Suppressor macrophage treated with lipopolysaccharide for 1 hour (primary cell): ENCODE measurements at places on chromosomes 4 and X.
A peak's percentile ranks its signal among the peaks of the same experiment; 100 is the strongest.

GRCh38 chr4:113978105-113978504, 1.3 kb downstream of the ARSJ start:
- DNase-seq = no peak

GRCh38 chrX:88881536-88881935, 134.5 kb downstream of the CPXCR1 start:
- DNase-seq = no peak

DNA sequence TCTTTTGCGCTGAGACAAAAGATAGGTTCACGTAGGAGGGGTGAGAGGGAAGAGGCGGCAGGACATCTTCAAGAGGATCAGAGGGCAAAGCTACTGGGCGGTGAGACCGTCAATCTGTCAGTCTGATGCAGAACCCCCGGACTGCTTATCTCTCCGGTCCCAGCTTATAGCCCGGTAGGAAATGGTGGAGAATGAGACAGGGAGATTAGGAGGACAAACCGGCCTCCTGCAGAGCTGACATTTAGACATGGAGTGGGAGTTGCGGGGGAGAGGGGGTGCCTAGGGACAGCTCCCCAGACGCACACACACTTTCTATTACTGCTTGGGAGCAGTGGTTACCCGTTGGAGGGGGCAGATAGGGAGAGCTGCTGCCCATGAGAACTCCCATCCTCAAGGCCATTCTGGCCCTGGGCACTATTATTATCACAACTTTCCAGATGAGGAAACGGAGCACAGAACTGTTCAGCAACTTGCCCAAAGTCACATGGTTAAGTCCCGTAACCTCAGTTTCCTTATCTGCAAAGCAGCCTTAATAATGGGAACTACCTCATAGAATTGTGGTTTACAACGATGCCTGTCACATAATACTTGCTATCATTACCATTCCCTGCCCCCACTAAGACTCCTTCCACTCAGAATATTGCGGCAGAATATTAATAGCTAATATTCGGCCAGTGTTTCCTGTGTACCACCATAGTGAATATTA, 1.1 kb upstream of the HDAC6 start:
- peak; percentile 35 for DNase-seq

DNA sequence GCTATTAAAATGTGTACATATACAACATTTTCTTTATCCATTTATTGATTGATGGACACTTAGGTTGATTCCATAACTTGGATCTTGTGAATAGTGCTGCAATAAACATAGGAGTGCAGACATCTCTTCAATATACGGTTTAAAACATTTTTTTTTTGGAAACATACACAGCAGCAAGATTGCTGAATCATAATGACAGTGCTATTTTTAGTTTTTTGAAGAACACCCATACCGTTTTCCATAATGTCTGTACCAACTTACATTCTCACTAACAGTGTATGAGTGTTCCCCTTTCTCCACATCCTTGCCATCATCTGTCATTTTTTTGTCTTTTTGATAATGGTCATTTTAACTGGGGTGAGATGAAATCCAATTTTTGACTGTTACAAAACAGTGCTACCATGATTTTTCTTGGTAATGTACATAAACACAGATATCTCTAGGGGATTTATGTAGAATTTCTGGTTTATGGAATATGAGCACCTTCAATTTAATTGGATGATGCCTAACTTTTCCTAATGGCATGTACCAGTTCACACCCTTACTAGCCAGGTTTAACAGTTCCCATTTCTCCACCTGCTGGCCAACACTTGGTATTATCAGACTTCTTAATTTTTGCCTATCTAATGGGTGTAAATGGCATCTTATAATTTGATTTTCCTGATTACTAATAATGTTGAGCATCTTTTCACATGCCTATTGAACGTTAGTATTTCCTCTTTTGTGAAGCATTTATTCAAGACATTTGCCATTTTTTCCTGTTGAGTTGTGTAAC, 21.0 kb upstream of the TMSB15B start:
- DNase-seq = peak; percentile 38

GRCh38 chrX:118872102-118872566, 48.5 kb downstream of the ZCCHC12 start:
- no peak for DNase-seq

GRCh38 chr4:48375651-48376304, 34.4 kb downstream of the SLAIN2 start:
- peak; percentile 36 for DNase-seq

DNA sequence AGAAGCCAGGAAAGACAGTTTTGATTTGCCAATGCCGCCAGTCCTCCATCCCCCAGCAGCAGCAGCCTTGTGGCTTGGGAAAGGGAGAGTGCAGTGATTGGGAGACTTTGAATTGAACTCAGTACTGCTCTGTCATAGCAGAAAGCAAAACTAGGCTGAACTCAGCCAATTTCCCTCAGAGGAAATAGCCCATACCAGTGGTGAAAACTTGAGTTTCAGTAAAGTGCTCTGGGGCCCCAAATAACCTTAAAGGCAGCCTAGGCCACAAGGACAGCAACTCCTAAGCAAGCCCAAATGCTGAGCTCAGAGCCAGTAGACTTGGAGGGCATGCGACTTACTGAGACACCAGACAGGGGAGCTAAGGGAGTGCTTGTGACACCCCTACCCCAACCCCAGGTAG, 2.0 kb upstream of the PROM1 start:
- DNase-seq = no peak

DNA sequence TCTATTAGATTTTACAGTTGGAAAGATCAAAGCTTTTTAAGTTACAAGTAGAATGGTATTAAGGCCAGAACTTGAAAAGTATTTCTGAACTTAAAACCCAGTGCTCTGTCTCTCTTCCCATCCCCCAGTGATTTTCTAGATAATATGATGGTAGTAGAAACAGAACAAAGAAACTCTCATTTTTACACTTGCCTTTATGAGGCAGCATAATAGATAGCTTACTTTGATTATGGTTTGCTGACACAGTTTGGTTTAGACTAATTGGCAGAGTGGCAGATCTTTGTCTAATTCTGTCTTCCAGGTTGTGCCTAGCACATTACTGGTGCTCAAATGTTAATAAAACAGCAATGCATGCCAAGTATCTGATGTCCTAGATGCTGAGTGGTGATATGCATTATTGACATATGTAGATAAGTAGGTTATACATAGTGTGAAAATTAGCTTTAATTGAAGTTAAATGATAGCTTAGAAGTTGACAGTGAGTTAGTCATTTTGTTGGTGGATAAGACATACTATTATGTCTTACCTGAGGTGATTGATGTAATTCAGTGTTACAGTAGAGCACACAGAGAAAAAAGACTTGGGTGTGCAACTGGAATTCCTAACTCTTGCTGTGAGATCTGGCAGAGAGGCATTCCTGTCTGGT, 4.3 kb upstream of the RAPGEF2 start:
- no peak for DNase-seq

DNA sequence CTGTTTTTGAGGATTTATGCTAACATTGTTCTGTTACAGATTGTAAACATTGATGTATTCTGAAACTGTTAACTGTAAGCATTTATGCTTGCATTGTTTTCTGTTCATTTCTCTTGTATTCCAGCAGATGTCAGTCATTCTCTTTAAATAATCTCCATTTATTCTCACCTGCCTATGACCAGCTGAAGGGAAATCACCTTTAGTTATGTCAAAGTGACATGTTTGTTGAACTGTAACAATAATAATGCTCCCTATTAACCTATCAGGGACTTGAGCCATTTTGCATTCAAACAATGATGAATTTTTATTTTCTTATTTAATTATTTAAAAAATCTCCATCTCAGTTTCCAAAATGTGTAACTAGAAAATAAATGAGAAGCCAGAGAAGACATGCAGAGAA, 58.0 kb downstream of the SPCS3 start:
- no peak for DNase-seq

DNA sequence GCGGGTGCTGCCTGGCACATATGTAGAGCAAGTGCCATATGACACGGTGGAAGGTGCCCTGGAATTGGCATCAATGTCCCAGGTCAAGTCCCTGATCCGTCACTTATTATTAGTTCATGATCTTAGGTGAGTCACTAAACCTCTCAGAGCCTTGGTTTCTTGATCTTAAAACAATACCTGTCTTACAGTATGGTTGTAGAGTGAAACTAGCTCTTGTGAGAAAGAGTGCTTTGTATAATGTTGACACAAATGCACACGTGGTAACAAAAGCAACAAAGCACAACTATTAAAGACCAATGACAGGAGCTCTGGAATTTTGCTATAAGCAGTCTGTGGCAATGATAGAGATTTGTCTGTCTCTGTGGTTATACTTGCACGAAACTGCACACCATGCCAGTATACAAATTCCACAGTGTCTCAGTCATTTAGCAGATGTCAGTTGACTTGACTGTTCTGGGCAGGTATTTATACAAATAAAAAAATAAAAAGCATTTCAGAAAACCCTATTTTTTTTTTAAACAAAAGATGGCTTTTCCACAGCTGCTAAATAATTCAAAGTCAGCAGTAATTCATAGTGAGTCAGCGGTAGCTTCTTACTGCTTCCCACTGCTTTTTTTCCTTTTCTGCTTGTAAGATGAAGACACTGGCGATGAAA, 19.7 kb upstream of the ACSL1 start:
- peak; percentile 54 for DNase-seq

- no peak for DNase-seq
Measured at GRCh38 chrX:151754047-151754429, 19.5 kb downstream of the CNGA2 start.

- no peak for DNase-seq
Measured at GRCh38 chr4:32133141-32133540, 1413.0 kb downstream of the PCDH7 start.

DNA sequence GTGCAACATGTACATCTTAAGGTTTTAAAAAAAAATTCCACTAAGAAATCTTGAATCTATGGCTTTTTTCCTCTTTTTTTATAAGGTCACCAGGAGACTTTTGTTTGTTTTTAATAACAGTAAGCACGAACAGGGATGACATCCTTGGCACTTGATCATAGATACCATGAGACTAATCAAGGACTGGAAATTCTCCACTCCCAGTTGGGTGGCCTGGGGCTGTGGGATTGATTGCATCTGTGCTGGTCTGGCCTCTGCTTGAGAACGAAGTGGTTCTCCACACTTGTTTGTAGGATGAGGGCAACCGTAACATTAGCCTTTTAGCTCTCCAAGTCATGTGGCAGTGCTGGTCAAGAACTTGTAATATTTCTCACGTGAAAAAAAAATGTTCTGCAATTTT, 35.4 kb downstream of the SNX25 start:
- DNase-seq = no peak

- no peak for DNase-seq
Measured at GRCh38 chrX:112025753-112026152, 56.8 kb downstream of the TRPC5 start.

DNA sequence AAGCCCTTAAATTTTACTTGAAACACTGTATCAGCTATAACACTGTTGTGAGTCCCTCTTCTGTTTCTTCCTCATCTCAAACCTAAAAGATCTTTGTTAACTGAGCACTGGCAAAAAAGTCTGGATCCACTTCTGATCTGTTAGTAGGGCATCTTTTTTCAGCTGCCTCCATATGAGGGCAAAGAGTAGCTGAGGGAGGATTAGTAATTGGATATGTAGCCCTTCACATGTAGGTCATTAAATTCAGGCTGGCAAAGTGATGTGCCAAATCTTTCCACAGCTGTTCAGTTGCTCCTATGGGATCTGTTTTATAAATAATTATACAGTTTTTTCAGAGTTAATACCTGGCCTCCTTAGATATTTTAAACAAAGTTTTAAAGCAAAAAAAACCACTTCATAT, 1.1 kb upstream of the TRMT10A start:
- no peak for DNase-seq

- no peak for DNase-seq
Measured at GRCh38 chr4:22174640-22175039, 226.1 kb upstream of the KCNIP4 start.

- DNase-seq = no peak
Measured at GRCh38 chr4:184662236-184662635, 12.7 kb downstream of the PRIMPOL start.

GRCh38 chr4:86497980-86498862, 95.9 kb upstream of the PTPN13 start:
- peak; percentile 66 for DNase-seq

DNA sequence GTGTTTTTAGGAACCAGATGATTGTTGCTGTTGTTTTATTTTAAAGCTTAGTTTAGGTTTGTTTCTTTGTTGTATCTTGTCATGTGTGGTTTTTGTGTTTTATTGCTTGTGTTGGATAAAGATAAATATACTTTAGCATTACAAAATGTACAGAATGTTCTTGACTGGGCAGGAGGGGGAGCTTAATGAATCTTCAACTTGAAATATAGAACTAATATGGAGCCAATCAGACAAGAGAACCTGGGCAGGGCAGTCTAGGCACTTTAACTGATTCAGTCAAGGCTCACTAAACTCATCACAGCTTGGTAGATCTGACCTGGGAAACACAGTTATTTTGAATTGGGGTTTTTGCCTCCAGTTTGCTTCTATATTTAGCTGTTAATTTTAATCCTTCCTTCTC, 304.2 kb downstream of the ARHGAP24 start:
- DNase-seq = no peak

DNA sequence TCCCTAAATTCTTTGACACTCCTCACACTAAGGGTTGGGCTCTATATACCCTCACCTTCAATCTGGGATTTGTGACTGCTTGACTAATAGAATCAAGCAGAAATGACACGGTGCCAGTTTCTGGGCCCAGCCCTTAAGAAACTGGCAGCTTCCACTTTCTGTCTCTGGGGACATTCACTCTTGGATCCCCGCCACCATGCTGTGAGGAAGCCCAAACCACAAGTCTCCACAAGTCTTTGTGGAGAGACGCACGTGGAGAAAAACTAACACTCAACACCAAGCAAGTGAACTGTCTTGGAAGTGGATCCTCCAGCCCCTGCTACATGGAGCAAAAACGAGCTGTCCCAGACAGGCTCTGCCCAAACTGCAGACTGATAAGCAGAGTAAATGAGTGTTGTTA, 1.1 kb upstream of the EDNRA start:
- no peak for DNase-seq

DNA sequence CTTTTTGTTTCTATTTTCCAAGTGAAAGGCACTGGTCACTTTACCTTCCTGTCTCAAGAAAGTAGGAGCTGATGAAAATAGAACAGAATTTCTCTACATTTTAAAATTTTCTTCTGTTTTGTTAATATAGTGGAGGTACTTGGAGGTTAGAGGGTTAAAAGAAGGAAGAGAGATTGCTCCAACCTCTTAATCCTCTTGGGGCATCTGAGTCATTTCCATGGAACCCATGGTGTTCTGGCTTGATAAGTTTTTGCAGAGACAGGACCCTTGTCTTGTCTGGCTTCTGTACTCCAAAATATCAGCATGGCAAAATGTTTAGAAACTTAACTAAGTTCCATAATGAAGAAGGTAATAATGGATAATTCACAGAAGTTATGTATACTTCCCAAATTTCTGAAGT, 727.2 kb downstream of the C4orf33 start:
- DNase-seq = no peak
